ENCODE measurements at places on chromosomes 11 and 22.
A peak's percentile ranks its signal among the peaks of the same experiment; 100 is the strongest.

DNA sequence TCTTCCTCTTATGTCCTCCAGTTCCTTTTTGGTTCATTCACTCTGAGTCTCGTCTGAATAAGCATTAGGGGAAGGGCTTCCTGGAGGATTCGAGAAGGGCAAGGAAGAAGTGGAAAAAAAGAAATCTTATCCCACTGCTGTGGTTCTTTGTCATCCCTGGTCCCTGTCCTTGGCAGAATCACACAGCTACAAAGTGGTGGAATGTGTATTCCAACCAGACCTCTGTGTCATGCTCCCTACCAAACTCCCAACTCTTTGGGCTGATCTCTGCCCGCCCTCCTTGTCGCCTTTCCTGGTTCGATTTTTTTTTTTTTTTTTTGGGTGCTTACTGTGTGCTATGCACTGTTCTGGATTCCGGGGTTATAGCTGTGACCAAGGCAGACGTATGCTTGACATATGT lies 61.0 kb downstream of the TEAD1 start:
- no peak for DNase-seq

DNA sequence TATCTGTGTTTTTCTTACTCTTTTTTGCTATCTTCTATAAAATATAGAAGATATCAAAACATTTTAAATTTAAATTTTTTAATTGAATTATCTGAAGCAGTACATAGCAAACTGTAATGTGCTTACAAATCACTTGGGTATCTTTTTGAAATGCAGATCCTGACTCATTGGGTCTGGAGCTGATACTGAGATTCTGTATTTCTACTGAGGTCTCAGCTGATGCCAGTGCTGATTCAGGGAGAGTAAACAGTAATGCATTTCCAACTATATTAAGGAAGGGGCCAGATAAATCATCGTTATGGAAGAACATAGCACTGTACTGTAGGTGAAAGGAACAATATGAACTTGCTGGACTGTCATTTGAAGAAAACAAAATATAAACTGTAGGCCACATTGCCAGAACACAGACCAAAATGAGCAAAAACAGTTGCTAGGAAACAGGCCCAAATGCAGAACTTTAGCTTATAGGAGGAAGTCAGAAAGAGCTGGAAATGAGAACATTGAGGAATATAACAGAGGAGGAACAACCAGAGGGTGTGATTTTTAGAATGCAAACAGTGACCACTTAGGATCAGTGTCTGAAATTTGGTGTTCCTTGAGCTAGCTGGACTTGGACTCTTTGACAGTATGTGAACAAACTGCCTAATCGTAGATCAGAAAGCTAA lies 3.3 kb downstream of the ARL14EP start:
- DNase-seq, result no peak

GRCh38 chr11:79482800-79483199 lies 42.0 kb upstream of the TENM4 start:
- no peak for DNase-seq

GRCh38 chr11:115718945-115719344 lies 214.7 kb upstream of the CADM1 start:
- no peak for DNase-seq

- DNase-seq, result no peak
These were observed 16.4 kb upstream of the SHANK2 start for GRCh38 chr11:71268706-71269321.

- DNase-seq, result peak; percentile 30
These were observed 15.5 kb upstream of the NNMT start for GRCh38 chr11:114280696-114281095.

DNA sequence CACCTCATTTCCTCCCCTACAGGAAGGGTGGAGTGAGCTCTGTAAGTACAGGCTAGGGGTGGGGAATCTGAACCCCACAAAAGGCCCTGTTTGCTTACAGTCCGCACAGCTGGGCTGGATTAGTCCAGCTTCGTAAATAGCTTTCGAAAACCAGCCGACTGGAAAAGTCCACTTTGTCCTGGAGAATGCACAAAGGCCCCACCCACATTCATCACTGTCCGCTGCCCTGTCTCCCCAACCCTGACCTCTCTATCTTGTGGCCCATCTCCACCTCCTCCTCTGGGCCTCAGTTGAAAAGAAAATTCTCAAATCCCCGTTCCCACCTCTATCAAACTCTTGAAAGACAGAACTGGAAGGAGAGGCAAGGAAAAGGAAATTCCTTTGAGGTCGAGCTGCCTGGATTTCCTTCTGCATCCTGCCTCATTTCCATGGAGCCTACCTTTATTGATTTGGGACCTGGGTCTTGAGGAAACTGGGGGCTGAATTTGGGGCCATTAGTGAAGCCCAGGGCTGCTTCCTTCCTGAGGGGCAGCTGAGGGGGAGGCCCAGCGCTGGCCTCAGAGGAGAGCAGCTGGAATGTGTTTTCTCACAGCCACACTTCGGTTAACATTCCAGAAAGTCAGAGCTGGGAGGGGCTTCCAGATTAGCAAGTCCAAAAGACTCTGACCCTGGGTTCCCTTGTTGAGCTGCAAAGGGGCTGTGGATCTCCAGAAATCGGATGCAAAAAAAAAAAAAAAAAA lies 147.6 kb downstream of the FBXO7 start:
- no peak for DNase-seq

- peak; percentile 9 for DNase-seq
These were observed 139.2 kb downstream of the WNT11 start for GRCh38 chr11:76067099-76067498.

DNA sequence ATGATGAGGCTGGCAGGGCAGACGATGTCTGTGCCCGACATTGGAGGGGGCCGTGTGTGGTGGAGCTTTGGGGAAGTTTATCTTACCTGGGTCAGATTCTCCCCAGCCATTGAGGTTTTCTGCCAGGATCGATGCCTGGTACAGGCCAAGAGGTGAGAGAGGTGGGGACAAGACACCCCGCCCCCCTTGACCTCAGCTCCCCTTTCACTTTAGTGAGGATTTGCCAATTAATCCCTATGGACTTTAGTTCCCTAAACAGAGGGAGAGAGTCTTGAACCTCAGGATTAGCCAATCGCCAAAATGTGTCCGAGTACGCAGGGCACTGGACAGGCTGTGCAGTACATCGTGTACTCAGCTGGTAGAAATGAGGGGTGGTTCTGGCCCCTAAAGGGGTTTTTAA lies 541 bp downstream of the HORMAD2 start:
- no peak for DNase-seq

DNA sequence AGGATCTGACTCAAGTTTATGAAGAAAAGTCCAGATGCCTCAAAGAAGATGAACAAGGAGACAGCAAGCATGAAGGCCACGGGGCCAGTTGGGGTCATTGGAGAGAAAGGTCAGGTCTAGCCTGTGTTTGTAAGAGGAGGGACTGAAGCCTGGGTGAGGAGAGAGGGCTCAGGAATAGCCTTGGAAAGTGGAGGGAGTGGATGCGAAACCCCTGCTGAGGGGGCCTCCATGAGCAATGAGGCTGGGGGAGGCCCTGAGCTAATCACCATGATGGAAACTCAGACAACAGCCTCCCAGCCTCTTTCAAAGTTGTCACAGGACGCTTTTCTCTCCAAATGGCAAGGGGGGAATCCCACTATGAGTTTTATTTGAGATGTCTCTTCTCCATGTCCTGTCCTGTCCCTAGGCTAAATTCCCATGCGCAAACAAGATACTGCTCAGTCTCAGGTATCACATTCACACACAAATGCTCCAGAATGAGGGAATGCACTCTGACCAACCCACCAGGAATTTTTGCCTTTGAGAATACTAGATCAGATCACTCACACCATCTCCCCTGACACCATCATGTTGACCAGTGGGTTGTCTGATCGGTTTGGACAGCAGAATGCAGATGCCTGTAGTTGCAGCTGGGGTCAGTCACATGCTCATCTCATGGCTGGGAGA lies 51.3 kb upstream of the TOP3B start:
- DNase-seq, result no peak

DNA sequence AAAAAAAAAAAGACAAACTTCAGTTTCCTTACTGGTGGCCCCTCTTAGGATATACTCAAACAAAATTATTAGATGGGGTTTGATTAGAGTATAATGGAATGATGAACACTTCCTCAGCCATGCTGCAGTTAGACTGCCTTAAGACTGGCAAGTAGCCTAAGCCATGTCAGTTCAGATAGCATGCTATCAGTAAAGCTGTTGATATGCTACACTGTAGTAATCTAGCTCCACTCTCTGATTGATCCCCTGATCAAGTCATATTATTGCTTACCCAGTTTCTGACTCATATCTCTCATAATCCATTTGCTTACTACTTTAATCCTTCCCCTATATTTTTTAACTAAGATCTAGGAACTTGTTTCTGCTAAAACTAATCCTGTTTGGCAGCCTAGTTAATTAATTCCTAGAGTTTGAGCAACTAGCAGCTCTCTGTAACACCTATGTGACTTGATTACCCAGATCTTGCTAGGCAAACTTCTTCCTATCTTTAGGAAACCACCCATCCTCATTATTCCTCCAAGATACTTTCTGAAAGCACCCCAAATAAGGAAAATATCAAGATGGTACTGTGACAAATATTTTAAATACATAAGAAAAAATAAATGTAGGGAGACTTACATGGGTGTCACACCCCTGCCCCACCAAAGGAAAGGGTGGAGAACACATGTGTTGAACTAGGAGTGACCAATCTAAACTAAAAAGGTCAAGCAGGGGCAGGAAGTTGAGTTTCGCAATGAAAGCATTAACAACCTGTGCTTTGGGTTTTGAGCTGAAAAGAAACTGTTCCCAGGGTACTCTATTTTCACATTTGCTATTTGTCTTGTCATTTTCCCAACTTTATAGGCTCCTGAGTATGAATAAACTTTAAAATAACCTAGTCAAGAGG lies 43.2 kb downstream of the PIK3C2A start:
- no peak for DNase-seq

GRCh38 chr22:23754220-23754919 lies at the start of gene VPREB3:
VPREB3 (minus strand) TSS chr22:23754425; CDS start chr22:23754363, 62 bp downstream.
- DNase-seq, result no peak

GRCh38 chr11:121688055-121688491 lies 235.3 kb upstream of the SORL1-AS1 start:
- DNase-seq, result no peak

- DNase-seq, result no peak
These were observed 14.6 kb downstream of the MRGPRD start for GRCh38 chr11:68965901-68966853.
